GM12864 (cell line): ENCODE measurements at places on chromosomes 7 and 10.

DNA sequence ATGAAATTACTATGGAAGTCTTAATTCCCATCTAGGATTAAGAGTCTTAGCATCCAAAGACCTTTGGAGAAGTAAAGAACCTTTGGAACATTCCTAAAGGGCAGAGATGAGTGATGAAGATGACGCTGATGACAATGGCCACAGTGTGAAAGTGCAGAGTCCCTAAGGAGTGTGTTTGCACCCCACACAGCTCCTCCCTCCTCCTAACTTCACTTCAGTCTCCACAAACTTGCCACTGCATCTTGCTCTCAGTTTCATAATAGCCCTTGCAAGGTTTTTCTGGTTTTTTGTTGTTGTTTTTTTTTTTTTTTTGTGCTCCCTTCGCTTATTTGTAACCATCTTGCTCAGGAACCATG, 117.5 kb upstream of the ANLN start:
- DNase-seq: no peak

- DNase-seq: no peak
These were observed at the start of gene NRP1 for GRCh38 chr10:33334153-33334804. NRP1 (minus strand) TSS chr10:33334667; CDS start chr10:33334382, 285 bp downstream.

DNA sequence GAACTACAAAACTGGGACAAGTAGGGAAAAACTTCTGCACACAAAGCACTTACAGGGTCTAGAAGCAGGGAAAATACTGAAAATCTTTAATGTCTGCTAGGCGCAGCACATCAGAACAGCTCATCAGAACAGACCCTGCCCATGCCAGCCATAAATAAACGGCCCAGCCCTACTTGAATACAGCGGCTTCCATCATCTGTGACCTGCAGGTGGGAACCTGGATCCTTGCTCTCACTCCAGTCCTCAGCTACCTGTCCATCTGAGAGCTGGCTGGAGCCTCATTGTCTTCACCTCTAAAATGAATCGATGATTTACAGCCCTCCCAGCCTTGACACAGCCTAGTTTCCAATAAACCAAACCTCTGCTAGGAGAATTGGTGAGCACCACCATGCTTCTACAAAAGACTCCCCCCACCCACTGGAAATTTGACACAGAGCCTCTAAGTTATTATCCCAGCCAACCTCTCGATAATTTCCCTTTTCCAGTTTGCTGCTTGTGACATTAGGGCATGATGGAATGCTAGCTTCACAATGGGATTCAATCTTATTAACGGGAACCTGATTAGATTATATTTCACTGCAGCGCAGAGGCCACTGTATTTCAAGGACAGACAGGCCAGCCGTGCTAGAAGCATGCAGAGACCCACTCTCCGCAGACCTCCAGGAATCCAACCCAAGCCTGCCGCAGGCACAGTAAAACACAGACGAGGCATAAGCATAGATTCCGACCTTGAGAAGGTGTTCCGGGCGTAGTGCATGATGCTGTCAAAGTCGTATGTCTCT, 61.6 kb upstream of the OPALIN start:
- no peak for DNase-seq

DNA sequence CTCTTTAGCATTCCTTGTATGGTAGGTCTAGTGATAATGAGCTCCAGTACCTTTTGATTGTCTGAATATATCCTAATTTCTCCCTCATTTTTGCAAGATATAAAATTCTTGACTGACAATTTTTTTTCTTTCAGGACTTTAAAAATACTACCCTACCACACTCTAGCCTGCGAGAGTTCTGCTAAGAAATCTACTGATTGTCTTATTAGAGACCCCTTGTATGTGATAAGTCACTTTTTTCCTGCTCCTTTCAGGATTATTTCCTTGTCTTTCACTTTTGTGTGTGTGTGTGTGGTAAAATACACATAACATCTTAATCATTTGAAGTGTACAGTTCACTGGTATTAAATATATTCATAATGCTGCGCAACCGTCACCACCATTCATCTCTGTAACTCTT, 68.7 kb upstream of the PPP1R9A start:
- no peak for DNase-seq

GRCh38 chr7:28364082-28364481, 48.2 kb upstream of the CREB5 start:
- no peak for DNase-seq

GRCh38 chr10:88848499-88848898, 3.1 kb downstream of the ANKRD22 start:
- no peak for DNase-seq

DNA sequence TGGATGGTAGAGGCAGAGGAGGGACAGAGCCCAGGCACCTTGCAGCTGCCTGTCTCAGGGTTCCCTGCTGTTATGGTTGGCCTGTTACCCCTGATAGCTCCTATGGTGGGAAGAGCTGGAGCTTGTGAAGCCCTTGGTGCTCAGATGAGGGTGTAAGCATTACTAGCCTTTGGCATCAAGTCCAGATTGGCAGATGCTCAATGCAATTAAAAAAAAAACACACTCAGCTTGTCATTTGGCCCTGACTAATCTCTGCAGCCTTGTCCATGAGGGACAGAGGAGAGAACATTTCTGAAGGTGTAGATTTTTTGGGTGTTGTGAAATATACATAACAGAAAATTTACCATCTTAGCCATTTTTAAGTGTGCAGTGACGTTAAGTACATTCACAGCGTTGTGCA, 86.3 kb downstream of the PLPP4 start:
- no peak for DNase-seq

DNA sequence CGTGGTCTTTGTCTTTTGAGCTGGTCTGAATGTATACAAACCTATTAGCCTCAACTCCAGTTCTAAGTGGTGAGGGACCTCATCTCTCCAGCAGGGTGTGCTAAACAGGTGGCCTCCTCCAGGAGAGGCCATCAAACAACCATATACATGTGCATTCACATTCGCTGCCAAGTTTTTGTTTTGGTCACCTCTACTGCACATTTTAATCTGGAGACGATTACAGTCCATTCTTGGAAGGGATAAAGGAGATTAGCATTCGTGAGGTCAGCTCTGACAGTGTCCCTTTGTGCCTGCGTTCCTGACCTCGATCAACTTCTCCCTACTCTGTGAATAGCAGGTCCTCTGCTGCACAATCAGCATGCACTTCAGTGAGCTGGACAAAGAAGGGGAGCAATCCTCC, 60.8 kb downstream of the RHOBTB1 start:
- no peak for DNase-seq

DNA sequence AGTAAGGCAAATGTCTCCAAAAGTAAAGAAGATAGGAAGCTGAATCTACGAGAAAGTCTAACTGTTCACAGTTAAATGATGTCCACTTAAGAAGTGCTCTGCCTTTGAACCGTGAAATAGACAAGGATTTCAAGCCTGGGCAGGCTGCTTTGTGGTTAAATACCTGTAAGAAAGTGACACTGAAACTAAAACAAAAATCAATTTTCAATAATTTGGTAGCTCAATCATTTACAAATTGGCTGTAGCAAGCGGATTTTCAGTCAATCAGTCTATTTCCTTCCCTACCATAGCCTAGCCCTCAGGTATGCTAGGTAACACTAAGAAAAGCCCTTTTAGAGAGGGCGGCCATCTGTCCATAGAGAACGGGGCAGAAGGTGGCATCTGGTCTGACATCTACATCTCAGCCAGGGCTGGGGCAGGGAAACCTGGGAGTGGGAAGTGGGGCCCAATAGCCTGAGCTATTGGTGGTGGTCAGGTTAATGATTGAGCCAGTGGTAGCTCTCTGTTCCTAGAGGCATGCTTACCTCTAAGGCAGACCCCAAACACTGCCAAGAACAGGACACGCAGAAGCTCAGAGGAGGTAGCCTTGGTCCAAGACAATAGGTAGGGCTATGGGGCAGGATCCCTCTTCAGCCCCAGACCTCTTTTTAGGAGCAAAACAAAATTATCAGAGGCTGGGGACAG, 223.2 kb downstream of the CCSER2 start:
- DNase-seq: no peak

DNA sequence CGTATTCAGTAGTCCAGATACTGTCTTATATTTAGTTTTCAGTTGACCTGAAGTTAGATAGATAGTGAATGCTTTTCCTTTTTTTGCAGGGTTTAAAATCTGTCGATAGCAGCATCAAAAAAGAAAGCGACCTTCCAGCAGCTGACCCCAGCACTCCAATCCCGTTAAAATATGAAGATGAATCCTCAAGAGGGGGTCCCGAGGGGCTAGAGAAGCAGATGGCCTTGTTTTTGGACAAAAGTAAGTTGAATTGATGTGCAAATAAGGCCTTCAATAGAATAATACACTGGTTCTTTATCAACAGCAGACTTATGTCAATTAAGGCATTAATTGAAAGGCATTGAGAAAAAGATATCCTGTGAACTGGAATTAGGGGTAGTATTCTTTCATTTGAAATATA, 18.7 kb downstream of the EDRF1 start:
- DNase-seq: no peak

DNA sequence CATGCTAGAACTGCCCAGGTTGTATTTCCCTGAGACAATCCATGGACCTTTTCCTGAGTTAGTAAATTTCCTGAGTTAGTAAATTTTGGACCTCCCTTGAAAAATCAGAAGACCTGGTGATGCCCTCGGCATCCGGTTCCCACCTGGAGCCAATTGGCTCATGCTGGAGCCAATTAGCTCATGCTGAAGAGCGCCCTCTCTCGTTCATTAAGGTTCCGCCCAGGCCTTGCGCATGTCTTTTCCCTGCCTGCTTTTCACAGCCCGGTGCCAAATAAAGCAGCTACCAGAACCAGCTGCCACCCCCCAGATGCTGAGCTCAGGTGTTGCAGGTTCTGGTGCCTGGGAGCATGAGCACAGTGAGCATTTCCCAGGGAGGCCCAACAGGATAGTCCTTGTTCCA, 96.2 kb downstream of the APBB1IP start:
- no peak for DNase-seq

- no peak for DNase-seq
These were observed 22.6 kb upstream of the SIRT1 start for GRCh38 chr10:67861750-67862432.

DNA sequence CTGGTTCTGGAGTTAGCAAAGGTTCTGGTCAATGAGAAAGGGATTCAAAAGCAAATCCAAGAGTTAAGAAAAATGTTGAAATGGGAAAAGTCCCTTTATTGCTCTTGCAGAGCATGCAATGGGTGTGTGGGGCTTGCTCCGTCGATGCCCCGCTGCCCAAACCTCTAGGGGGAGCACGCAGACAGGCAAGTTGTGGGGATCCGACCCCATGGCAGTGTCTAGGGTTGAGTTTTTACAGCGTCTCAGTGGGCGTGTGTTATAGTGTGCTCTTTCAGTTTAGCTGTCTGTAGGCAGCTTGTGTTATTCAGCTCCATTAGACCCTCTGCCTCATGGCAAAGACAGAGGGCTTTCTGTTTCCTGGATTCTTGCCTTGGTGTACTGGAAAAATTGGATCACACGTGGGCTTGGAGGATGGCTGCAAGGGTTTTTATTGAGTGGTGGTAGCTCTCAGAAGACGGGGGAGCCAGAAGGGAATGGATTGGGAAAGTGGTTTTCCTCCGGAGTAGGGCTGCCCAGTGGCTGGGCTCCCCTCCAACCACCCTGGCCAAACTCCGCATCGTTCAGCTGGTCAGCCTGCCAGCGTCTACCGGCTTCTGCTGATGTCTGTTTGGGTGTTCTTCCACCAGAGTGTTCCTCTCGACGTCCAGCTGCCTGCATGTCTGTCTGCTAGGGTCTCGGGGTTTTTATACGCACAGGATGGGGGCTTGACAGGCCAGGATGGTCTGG, 102.3 kb upstream of the PLXDC2 start:
- DNase-seq: no peak

DNA sequence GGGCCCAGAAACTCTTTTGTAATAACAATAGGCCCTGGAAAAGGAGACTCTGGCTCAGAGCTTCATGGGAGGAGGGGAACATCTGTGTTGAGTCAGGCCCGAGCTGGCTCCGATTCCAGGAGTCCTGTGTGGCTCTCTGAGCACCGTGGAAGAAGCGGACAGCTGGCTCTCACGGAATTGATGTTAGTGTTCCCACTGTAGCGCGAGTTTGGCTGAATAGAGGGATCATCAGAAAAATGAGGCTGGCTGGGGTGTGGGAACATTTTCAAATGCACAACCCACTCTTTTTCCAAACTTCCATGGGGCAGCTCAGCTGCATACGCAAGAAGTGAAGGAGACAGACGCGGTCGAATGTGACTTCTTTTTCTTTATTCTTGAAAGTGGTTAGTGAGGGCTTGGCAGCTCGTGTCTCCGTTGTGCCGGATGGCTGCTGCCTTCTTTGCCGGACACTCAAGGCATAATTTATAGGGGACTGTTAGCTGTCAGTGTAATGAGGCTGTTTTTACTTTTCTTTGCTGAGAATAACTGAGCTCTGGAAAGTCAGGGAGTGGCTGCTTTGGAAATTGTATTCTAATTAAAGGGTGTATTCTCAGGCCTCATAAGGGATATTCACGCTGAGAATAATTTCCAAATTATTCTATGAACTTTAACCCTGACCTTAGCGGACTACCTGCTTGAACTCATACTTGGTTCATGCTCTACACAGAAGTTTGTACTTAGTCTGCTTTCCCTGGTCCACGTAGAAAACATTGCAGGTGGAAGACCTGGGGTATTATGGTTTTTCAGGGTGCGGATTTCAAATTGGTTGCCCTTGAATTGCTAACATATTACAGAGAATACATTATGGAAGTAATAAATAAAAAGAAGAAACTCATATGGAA, 23.1 kb downstream of the MDFIC start:
- no peak for DNase-seq

DNA sequence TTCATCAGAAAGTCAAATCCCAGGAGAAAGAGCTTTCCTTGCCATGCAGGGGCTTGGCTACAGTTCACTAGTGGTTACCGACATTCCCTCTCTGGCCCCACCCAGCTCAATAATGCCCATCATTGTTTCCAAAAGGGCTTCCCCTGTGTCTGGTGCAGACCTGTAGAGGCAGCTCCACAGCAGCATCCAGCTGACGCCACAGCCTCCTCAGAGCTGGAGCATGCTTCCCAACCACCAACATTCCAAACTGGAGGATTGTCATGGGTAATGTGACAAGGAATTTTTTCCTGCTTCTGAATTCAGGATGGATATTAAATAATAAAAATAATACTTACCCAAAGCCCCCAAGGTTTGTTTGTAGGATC, 77.4 kb downstream of the ZNF365 start:
- DNase-seq: no peak

- DNase-seq: no peak
These were observed 365.6 kb upstream of the AUTS2 start for GRCh38 chr7:69232445-69233376.

DNA sequence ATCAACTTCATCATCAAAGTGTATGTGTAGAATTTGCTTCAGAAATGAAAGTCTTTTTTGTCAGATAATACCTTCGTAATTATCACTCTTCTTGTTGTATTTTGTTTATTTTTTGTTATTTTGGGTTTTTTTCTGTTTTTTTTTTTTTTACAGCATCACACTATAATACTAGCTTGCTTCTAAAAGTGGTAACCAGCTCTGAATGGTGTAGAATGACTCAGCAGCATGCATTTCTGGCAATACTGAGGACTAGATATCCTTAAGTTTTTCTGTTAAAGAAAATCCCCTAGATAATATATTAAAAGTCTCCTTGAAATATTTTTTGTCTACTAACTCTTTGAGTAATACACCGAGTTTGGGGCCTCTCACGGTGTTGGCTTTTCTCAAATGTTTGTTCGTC, 109.1 kb downstream of the LMBR1 start:
- no peak for DNase-seq
